Pericardium fibroblast (primary cell): ENCODE measurements at places on chromosomes 3 and 15. TPM values are rescaled to one million over a fixed set of nuclear protein-coding genes. Genes with fewer than 3 reads are reported as not detected.

The RPL39L gene
- total RNA-seq = 19.2 and 20.5 TPM in 2 replicates

The MINAR1 gene
- total RNA-seq = 0.70 and 0.94 TPM in 2 replicates

The ADGRG7 gene
- not detected in 2 replicates for total RNA-seq

The BOC gene
- total RNA-seq = 13.2 and 49.4 TPM in 2 replicates

The CHL1 gene
- under 0.01 and 0.68 TPM in 2 replicates for total RNA-seq

The CTXND1 gene
- total RNA-seq = not detected in 2 replicates

The PIGZ gene
- total RNA-seq = 3.5 and 5.5 TPM in 2 replicates

The PARP6 gene
- 23.3 and 39.4 TPM in 2 replicates for total RNA-seq

The TF gene
- total RNA-seq = 1.4 and 1.9 TPM in 2 replicates

The GABRR3 gene
- total RNA-seq = not detected in 2 replicates

The GOLGA6L10 gene
- total RNA-seq = 0.23 TPM in 1 of 2 replicates, not detected in the other

The MOBP gene
- not detected in 2 replicates for total RNA-seq

The AP4E1 gene
- total RNA-seq = 8.1 and 8.6 TPM in 2 replicates

The MCTP2 gene
- total RNA-seq = 1.1 and 3.4 TPM in 2 replicates

The SH2D7 gene
- not detected in 2 replicates for total RNA-seq

The MYEF2 gene
- 0.58 and 0.60 TPM in 2 replicates for total RNA-seq

The CEP152 gene
- 1.5 and 7.9 TPM in 2 replicates for total RNA-seq

The SEMA7A gene
- total RNA-seq = 8.1 and 12.1 TPM in 2 replicates
